H4 (cell line): ENCODE measurements at places on chromosomes 2 and 18.

DNA sequence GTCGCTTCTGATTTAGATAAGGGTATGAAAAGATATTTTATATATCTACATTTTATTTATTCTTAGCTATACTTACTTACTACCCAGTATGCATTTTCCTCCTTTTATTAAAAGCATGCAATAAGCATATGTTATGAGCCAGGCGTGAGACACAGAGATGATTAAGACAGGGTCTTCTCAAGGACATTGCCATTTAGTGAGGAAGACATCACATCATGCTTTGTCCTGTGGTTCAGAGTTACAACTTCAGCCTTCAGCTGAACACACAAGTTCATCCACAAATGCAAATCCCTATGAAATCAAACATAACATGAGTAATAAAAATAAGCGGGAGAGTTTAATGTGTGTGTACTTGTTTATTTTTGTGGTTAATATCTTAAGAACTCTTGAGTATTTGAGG lies 30.2 kb downstream of the GRHL1 start:
- no peak for DNase-seq

DNA sequence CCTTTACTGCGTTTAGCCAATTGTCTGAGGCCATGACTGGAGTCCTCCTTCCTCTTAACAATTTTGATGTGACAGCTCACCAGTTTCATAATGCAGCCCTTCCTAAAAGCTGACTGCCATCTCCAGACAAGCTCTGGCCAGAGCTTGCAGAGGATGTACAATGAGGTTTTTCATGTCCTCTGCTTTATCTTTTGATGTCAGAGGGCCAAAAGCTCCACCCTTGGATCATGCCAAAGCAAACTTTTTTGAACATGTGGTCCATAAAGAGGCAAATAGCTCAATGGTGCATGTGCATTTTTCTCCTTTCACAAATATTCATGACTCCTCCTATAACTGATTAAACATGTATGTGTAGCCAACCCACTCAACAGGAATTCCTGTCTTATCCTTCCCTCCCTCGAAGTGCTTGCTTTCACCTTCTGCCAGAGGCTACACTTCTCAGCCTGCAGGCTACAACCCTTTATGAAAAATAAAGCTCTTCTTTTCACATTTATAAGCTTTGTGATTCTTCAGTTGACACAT lies 266.2 kb downstream of the FBXO15 start:
- DNase-seq: no peak

GRCh38 chr2:133855526-133855925 lies 287.3 kb upstream of the NCKAP5 start:
- no peak for DNase-seq

- DNase-seq: no peak
Observed at GRCh38 chr2:96897491-96898134, 27.7 kb upstream of the SEMA4C start.

GRCh38 chr18:11271954-11272353 lies 122.6 kb upstream of the PIEZO2 start:
- no peak for DNase-seq

- DNase-seq: no peak
Observed at GRCh38 chr2:146489386-146489785, 1355.4 kb upstream of the ACVR2A start.

DNA sequence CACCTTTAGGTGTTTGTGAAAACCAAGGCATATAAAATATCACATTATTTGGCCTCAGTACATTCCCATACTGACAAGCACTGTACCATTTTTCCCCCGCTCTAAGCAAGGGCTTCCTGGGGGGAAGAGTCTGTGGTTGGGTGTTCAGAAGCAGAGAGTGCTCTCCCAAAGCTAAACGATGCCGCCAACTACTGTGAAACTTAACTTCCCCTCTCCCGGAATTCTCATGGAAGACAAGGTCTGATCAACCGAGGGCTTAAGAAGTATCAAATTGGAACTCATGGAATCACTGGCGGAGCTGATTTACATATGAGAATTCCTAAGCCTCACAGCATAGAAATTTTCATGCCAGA lies 433 bp upstream of the MFF start:
- peak; percentile 6 for DNase-seq

GRCh38 chr2:128533101-128533500 lies 214.4 kb upstream of the HS6ST1 start:
- no peak for DNase-seq

- no peak for DNase-seq
Observed at GRCh38 chr2:136572335-136572734, 193.0 kb upstream of the THSD7B start.

DNA sequence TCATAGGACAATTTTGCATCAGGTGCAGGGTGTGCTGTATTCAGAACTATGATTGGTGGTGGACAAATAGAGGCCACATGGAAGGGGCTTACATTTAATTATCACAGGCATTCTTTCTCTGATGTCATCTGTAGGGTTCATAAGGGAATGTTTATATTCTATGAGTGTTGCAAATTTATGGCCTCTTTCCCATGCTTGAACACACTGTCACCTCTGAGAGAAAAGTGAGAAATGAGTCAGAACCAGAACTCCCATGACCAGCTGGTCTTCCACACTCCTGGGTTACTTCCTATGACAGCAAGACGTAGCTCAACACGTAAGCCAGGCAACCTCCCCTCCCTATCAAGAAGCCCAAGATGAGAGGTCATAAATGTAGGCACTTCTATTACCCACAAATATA lies 310.8 kb downstream of the PIEZO2 start:
- DNase-seq: no peak

- DNase-seq: no peak
Observed at GRCh38 chr2:116411211-116411610, 1403.3 kb upstream of the DDX18 start.

DNA sequence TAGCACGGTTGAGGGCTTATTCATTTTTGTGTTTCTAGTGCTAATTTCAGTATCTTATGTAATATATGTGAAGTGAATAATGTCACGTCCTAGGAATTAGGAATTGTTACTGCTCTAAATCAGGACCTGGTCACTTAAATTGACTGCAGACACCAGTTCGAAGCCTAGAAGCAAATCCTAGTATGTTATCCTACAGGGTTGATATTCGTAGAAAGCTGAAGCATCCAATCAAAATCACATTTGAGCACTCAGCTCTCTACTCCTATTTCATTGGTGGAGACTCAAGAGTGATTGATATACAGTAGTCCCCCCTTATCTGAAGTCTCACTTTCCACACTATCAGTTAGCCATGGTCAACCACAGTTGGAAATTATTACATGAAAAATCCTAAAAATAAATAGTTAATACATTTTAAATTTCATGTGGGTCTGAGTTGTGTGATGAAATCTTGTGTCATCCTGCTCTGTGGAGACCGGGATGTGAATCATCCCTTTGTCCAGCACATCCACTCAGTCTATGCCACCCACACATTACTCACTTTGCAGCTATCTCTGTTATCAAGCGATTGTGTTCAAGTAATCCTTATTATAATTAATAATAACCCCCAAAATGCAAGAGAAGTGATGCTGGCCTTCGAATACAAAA lies 35.2 kb upstream of the SCN9A start:
- DNase-seq: peak; percentile 32

GRCh38 chr2:166671801-166672200 lies 177.8 kb upstream of the SCN7A start:
- DNase-seq: no peak

DNA sequence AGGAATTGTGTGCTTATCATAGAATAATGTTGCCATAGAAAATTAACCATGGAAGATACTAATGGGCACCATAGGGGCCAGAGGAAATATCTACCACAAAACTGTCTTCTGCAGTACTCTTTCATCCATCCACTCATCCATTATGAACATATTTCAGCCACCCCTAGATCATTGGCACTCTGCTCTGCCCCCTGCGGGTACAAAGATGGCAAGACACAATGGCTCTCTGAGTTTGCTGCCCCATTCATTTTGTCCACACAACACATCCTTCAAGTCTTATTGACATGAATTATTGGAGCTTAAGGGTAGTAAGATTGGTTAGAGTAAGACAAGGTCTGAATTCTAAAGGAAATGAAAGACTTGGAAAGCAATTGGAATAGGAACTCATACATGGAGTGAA lies 1224.7 kb upstream of the CELF4 start:
- DNase-seq: no peak

DNA sequence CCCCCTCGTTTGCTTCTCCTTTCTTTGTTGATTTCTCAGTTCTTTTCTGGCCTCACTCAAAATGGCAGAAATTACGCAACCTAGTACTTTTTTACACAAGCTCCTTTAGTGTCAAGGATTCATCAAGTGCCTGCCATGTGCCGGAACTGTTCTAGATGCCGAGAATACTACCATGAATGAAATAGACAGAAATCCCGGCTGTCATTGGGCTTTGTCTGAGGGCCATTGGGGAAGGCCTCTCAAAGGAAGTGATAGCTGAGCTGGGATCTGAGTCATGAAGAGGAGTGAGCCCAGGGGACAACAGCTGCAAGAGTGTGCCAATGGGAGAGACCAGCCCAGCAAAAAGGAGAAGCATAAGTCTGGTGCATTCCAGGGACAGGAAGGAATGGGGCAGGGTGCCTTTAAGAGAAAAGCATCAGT lies 34.3 kb upstream of the PPP1CB start:
- peak; percentile 90 for DNase-seq

GRCh38 chr2:103161456-103162289 lies 399.8 kb downstream of the TMEM182 start:
- DNase-seq: peak; percentile 65

DNA sequence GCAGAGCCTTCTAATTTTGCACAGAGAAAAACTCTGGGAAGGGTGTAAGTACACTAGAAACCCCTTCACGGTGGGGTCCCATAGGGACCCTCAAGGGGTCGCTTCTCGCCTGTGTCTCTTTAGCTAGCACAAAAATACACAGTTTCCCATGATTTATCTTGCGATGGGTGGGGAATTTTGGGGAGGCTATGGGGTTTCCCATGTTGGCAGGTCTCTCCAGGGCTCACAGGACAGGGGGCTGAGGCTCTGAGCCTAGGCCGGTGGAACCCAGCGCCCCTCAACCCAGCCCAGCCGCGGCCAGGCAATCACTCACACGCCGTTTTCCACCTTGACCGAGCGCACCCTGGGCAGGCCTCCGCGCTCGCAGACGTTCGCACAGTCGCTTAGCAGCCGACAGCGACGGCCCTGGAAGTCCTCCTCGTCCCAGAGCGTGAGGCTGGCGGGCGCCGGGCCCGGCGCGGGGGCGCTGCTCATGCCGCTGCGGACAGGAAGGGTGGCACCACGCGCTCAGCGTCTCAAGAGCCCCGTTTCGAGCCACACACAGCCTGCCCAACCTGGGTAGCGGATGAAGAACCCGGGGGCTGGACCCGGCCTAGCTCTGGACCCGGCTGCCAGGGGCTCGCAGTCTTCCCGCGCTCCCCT lies 398 bp downstream of the CRYBA2 start:
- DNase-seq: no peak

DNA sequence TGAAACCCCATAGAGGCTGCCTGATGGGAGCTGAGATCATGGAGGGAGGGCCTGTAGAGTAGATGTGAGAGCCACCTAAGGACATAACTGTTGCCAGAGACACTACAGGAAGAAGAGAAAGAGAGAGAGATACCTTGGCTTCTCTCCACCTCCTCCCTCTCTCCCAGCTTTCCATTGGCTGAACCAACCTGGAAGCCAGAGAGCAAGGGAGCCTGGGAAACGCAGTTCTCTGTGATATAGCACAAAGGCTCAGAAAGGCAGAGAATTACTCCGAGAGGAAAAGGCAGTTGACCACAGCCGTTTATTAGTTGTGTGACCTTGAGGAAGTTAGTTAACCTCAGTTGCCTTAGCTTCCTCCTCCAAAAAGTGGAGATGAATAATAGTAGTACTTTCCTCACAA lies 37.7 kb upstream of the MAT2A start:
- no peak for DNase-seq

- no peak for DNase-seq
Observed at GRCh38 chr2:133809485-133809884, 241.2 kb upstream of the NCKAP5 start.

DNA sequence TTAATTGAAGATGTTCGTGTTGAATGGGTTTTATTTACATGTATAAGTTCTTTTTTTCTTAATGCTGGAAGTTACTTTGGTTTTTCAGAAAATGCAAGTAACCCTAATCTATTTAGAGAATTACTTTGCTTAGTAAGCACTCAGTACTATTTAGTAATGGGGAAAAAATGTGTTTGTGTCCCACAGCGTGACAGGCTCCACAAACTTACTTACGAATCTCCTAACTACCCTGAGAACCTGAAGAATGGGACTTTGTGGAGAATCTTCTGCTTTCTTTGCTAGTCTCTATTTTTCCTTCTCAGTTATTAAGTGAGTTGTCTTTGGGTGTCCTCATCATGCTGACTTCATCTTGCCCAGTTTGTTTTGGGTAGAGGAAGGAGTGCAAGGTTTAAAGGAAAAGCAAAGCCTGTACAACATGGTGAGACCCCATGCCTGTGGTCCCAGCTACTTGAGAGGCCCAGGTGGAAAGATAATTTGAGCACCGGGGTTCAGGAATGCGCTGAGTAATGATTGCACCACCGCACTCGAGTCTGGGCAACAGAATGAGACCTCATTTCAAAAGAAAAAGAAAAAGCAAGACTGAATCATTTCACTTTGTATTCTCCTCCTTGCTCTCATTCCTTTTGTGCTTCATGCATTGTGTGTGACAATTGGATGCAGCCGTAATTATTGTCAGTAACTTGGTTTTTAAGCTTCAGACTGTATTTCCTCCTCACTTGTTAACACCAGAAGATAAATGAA lies 10.2 kb downstream of the NEDD4L start:
- peak; percentile 35 for DNase-seq

DNA sequence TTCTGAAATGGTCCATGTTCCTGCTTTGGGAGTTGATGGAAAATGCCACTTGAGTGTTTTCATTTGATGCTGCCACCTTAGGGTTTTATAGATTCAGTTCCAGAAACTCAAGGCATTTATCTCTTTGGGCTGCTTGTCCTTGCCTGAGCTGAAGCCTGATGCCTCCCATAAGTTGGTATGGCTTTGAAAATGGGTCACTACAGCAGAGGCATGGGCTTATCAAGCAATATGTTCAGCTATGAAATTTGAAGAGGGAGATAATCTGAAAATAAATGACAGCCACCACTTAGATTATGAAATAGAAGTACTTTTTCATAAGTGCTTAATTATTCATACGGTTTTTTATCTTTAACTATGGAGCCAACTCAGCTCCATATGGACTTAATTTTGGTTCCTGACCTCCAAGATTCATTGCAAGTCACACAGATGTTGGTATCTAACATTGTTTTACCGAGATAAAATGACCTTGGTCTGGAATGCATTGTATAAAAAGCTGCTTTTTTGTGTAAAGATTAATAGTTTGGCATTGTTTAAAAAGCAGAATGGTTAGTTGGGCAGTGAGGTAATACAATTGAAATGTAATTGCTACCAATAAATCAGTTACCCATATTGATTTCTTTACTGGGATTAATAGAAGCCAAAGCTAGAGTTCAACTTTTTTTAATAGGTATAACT lies 4.5 kb downstream of the SLC14A1 start:
- no peak for DNase-seq

GRCh38 chr2:222693837-222694236 lies 22.4 kb downstream of the MOGAT1 start:
- DNase-seq: peak; percentile 52

- DNase-seq: no peak
Observed at GRCh38 chr2:97747716-97748115, 34.3 kb downstream of the ZAP70 start.
